ENCODE measurements at places on chromosomes 4 and X. TPM values are rescaled to one million over a fixed set of nuclear protein-coding genes. Genes with fewer than 3 reads are reported as not detected.

DNA sequence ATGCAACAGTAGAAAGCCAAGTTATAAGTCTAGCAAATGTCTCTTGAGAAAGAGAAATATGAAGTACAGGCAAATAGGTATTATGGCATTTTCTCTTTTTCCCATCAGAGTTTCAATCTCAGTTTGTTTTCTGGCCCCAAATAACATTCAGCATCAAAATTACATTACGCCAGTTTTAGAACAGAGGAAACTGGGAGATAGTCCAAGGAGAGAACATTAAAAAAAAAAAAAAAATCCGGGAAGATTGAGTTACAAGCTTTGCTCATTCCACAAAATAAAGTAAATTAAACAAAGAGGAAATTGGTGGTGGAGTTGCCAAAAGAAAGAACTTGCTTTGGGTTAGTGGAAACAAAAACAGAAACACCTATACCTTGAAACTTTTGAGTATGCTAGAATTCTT is 50.4 kb upstream of the IL13RA2 start:
- no peaks in the 10 kb centered on the region for H3K36me3 ChIP-seq
- H3K27ac ChIP-seq, result no peak overlapping the region
- no peaks in the 10 kb centered on the region for H3K4me1 ChIP-seq

DNA sequence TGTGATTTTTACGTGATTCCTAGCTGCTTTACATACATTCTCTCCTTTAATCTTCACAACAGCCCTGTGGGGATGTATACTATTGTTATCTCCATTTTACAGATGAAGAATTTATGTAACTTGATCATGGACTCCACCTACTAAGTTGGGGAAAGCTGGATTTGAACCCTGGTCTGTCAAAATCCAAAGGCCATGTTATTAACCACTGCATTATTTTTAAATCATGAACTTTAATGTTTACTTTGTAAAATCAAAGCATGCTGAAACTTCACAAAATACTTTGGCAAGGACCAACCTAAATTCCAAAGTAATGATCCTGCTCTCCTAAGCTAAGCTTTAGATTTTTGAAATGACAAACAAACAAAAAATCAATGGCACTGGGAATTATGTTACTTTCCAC is 26.1 kb downstream of the FAM47E start:
- no peak overlapping the region for H3K27ac ChIP-seq
- H3K27me3 ChIP-seq, result peaks cover 21% of the 10 kb centered on the region
- peaks cover 2% of the 10 kb centered on the region for H3K4me1 ChIP-seq
- H3K4me3 ChIP-seq, result no peak overlapping the region
- H3K36me3 ChIP-seq, result no peaks in the 10 kb centered on the region

Gene SPANXB1
- not detected for total RNA-seq

Gene HPGDS
- total RNA-seq, result not detected

Gene BMPR1B
- total RNA-seq, result not detected
